ENCODE measurements at places on chromosomes 12 and 14. TPM values are rescaled to one million over a fixed set of nuclear protein-coding genes. Genes with fewer than 3 reads are reported as not detected.

GRCh38 chr14:65396082-65396910 lies 16.2 kb upstream of the FUT8 start:
- no peak overlapping the region for H3K4me3 ChIP-seq
- H3K27ac ChIP-seq, result no peak overlapping the region
- H3K4me1 ChIP-seq, result no peaks in the 10 kb centered on the region
- H3K27me3 ChIP-seq, result no peaks in the 10 kb centered on the region
- H3K36me3 ChIP-seq, result no peaks in the 10 kb centered on the region

GRCh38 chr12:48279601-48280000 lies 71.1 kb downstream of the ZNF641 start:
- H3K4me1 ChIP-seq, result no peaks in the 10 kb centered on the region
- DNase-seq, result no peak
- no peak overlapping the region for H3K4me3 ChIP-seq

DNA sequence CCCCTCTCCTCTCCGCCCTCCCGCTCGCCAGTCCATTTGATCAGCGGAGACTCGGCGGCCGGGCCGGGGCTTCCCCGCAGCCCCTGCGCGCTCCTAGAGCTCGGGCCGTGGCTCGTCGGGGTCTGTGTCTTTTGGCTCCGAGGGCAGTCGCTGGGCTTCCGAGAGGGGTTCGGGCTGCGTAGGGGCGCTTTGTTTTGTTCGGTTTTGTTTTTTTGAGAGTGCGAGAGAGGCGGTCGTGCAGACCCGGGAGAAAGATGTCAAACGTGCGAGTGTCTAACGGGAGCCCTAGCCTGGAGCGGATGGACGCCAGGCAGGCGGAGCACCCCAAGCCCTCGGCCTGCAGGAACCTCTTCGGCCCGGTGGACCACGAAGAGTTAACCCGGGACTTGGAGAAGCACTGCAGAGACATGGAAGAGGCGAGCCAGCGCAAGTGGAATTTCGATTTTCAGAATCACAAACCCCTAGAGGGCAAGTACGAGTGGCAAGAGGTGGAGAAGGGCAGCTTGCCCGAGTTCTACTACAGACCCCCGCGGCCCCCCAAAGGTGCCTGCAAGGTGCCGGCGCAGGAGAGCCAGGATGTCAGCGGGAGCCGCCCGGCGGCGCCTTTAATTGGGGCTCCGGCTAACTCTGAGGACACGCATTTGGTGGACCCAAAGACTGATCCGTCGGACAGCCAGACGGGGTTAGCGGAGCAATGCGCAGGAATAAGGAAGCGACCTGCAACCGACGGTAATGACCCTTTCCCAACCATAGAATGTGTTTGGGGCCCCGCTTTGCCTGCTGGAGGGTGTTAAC lies 615 bp downstream of the CDKN1B start:
- no peak for DNase-seq
- H3K4me1 ChIP-seq, result peaks cover 56% of the 10 kb centered on the region
- H3K36me3 ChIP-seq, result peaks cover 19% of the 10 kb centered on the region

DNA sequence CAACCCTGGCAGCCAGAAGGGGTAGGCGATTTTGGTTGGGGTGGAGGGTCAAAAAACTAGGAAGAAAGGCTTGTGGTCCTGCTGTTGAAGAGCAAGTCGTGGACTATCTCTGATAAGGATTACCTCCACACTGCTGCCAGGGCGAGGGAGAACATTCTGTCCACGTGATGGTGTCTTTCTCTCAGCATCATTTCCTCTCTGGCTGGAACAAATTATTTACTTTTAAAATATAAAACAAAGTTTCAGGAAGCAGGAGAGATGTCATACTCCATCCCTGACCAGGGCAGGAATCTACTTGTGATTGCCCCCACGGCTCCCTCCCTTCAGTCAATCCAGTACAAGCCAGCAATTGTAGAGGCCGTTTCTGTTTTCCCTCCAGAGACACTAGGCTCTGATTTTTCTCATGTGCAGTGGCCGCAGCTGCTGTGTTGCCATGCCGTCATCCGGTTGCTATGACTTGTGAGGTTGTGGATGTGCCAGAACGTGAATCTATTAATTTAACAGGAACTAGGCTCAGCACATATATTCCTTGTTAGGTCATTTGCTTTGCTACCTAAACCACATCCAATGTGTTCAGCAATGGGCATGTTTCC lies 61.5 kb upstream of the PTGR2 start:
- H3K27ac ChIP-seq, result peak overlapping the region; percentile 93
- no peaks in the 10 kb centered on the region for H3K27me3 ChIP-seq
- no peak for DNase-seq
- H3K36me3 ChIP-seq, result peaks cover 2% of the 10 kb centered on the region
- no peak overlapping the region for H3K4me3 ChIP-seq

- H3K27ac ChIP-seq, result peak overlapping the region; percentile 99
- peak overlapping the region; percentile 84 for H3K4me3 ChIP-seq
- DNase-seq, result no peak
Measured at GRCh38 chr14:49971156-49972130, 78.6 kb downstream of the ARF6 start.

DNA sequence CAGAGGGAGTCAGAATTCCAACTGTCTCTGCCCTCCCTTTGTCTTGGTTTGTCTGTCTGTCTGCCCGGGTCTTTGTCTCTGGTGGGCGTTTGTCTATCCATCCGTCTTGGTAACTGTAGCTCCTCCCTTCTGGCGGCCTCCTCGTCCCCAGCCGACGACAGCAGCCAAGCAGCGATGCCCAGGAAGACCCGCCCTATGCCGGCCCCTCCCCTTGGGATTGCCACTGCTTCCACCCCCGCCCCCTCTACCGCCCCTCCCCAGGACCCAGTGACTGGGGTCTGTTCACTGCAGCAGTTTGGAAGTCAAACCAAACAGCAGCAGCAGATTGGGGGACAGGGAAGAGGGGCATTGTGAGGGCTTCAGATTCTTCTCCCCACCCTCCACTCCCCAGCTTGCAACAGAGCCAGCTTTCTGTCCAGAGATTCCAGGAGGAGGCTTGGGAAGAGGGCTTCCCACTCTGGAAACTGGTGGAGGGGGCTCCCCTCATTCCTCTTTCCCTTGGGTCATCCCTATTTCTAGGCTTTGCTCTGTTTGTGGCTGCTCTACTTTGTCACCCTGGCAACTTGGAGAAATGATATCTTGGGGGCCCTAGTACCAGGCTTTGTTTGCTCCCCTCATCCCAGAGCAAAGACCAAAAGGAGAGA lies 2.4 kb upstream of the RARG start:
- H3K36me3 ChIP-seq, result no peaks in the 10 kb centered on the region
- peak; percentile 41 for DNase-seq
- no peaks in the 10 kb centered on the region for H3K27me3 ChIP-seq
- peaks cover 63% of the 10 kb centered on the region for H3K4me1 ChIP-seq
- peak overlapping the region; percentile 98 for H3K27ac ChIP-seq

- no peak overlapping the region for H3K4me3 ChIP-seq
- no peak overlapping the region for H3K27ac ChIP-seq
- no peaks in the 10 kb centered on the region for H3K36me3 ChIP-seq
- H3K27me3 ChIP-seq, result peaks cover 20% of the 10 kb centered on the region
Measured at GRCh38 chr12:70154960-70155589, 88.2 kb upstream of the CNOT2 start.

GRCh38 chr12:92938018-92938417 lies 8.9 kb upstream of the EEA1 start:
- no peak overlapping the region for H3K4me3 ChIP-seq
- no peaks in the 10 kb centered on the region for H3K27me3 ChIP-seq
- H3K4me1 ChIP-seq, result no peaks in the 10 kb centered on the region
- DNase-seq, result no peak

- H3K27ac ChIP-seq, result peak overlapping the region; percentile 96
- H3K4me3 ChIP-seq, result no peak overlapping the region
- H3K4me1 ChIP-seq, result peaks cover 22% of the 10 kb centered on the region
- no peak for DNase-seq
- no peaks in the 10 kb centered on the region for H3K27me3 ChIP-seq
Measured at GRCh38 chr12:12454315-12454714, 97.4 kb downstream of the BORCS5 start.

DNA sequence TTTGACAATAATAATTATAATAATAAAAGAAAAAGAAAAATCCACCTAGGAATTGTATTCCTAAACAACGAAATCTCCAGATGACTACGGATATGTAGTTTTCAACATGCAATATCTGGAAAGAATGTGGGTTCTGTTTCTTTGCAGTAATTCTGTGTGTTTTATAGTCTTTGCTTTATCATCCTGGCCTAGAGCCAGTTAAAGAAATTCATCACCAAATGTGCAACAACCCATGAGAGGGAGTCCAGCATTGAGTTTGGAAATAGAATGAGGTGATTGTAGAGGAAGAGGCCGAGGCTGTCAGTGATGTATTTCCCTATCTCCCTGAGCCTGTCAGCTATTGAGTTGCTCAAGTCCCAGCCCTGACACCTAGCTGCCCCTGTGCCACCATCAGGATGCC lies 200.5 kb upstream of the DCN start:
- peaks cover 7% of the 10 kb centered on the region for H3K4me1 ChIP-seq
- no peak overlapping the region for H3K4me3 ChIP-seq
- H3K36me3 ChIP-seq, result no peaks in the 10 kb centered on the region
- no peak for DNase-seq
- H3K27me3 ChIP-seq, result peaks cover 42% of the 10 kb centered on the region

GRCh38 chr14:65261946-65262345 lies 150.6 kb upstream of the FUT8 start:
- no peak for DNase-seq
- no peaks in the 10 kb centered on the region for H3K27me3 ChIP-seq
- H3K4me1 ChIP-seq, result peaks cover 3% of the 10 kb centered on the region
- no peak overlapping the region for H3K27ac ChIP-seq
- H3K36me3 ChIP-seq, result peaks cover 4% of the 10 kb centered on the region

DNA sequence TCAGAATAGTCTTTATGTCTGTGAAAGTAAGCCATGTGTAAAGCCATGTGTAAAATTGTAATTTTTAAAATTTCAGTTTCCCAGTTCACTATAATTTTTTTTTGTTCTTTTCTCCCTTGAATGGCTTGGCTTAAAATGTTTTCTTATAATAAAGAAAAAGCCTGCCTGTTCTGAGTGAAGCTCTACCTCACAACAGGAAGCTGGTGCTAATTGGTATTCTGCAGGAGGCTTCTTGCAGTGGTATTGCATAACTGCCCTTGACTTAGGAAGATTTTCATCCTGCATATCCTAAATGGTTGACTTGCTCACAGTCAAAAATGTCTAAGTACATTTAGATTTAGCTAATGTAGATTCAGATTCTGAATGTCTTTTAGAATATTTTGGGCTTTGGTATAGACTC lies 49.5 kb downstream of the ATP2A2 start:
- H3K27ac ChIP-seq, result no peak overlapping the region
- no peak overlapping the region for H3K4me3 ChIP-seq
- DNase-seq, result no peak
- no peaks in the 10 kb centered on the region for H3K27me3 ChIP-seq
- peaks cover 13% of the 10 kb centered on the region for H3K36me3 ChIP-seq

GRCh38 chr12:104680491-104680890 lies 223.7 kb downstream of the CHST11 start:
- H3K27ac ChIP-seq, result peak overlapping the region; percentile 91
- H3K4me3 ChIP-seq, result no peak overlapping the region
- H3K27me3 ChIP-seq, result no peaks in the 10 kb centered on the region
- H3K36me3 ChIP-seq, result no peaks in the 10 kb centered on the region

DNA sequence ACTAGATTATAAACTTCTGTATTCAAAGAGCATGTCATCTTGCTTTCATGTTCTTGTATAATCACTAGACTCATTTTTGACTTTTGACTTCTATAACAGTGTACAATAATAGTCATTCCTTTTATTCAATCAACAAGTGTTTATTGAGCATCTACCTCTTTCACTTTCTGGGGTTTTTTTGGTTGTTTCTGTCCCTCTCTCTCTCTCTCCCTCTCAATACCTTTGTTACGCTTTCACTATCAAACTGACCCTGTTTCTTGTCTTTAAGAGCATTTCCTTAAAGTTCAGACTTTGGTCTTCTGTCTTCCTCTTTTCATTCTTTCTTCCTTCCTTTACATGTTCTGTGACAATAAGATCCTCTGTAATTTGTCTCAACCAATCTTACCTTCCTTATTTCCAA lies 49.5 kb downstream of the GPR137C start:
- peaks cover 3% of the 10 kb centered on the region for H3K4me1 ChIP-seq
- peaks cover 4% of the 10 kb centered on the region for H3K36me3 ChIP-seq
- H3K27ac ChIP-seq, result no peak overlapping the region
- DNase-seq, result no peak

DNA sequence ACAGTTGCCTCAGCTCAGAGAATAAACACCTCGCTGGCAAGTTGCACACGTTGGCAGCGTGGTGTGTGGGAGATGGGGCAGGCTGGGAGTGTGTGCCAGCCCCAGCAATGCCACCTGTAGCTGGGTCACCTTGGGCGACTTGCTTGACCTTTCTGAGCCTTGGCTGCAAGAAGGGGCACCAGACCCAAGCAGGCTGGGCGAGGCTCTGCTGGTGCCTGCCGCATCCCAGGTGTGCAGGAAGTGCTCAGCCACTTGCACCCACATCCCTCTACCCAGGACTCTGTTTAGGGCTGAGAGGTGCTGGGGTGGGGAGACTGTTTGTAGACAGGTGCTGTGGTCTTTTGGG lies 629 bp downstream of the FAM181A start:
- DNase-seq, result no peak
- H3K4me3 ChIP-seq, result no peak overlapping the region
- H3K27me3 ChIP-seq, result no peaks in the 10 kb centered on the region
- H3K36me3 ChIP-seq, result no peaks in the 10 kb centered on the region
- H3K4me1 ChIP-seq, result no peaks in the 10 kb centered on the region
- no peak overlapping the region for H3K27ac ChIP-seq

GRCh38 chr14:31902002-31902401 lies 175.1 kb upstream of the ARHGAP5 start:
- H3K27me3 ChIP-seq, result no peaks in the 10 kb centered on the region
- H3K4me3 ChIP-seq, result no peak overlapping the region
- DNase-seq, result no peak
- H3K4me1 ChIP-seq, result no peaks in the 10 kb centered on the region
- H3K36me3 ChIP-seq, result no peaks in the 10 kb centered on the region

GRCh38 chr12:54409267-54409666 lies 9.8 kb downstream of the ITGA5 start:
- H3K36me3 ChIP-seq, result peaks cover 24% of the 10 kb centered on the region
- peaks cover 50% of the 10 kb centered on the region for H3K4me1 ChIP-seq
- H3K4me3 ChIP-seq, result peak overlapping the region; percentile 39

DNA sequence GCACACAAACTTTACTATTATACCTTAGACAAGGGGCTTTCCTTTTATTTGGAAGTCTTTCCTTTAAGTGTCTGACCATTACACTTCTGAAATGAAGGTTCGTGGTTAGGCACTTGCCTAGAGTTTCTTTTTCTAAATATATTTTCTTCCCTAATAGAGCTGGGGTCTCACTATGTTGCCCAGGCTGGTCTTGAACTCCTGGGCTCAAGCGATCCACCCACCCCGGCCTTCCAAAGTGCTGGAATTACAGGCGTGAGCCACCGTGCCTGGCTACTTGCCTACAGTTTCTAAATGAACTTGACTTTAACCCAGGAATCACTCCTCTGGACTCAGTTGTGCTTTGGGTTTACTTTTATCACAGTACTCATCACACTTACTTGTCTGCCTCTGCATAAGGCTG lies 57.6 kb downstream of the PEBP1 start:
- no peak overlapping the region for H3K4me3 ChIP-seq
- peaks cover 4% of the 10 kb centered on the region for H3K36me3 ChIP-seq
- no peaks in the 10 kb centered on the region for H3K27me3 ChIP-seq
- no peaks in the 10 kb centered on the region for H3K4me1 ChIP-seq
- H3K27ac ChIP-seq, result no peak overlapping the region

The CCDC177 gene
- not detected for total RNA-seq

The LRP1 gene
- total RNA-seq, result 3.8 TPM

The CD163 gene
- total RNA-seq, result 0.89 TPM

The RPL10L gene
- not detected for total RNA-seq

The AQP6 gene
- total RNA-seq, result not detected

The FOXG1 gene
- total RNA-seq, result not detected

The SALL2 gene
- 2.1 TPM for total RNA-seq

The DPF3 gene
- total RNA-seq, result 0.13 TPM

All from T-helper 17 cell (primary cell).